Stimulated activated CD8-positive, alpha-beta memory T cell treated with anti-CD3 and anti-CD28 coated beads, Interleukin-4, amount 100 ng/mL, for 1 hour (primary cell): ENCODE measurements at places on chromosomes 1 and 21.

DNA sequence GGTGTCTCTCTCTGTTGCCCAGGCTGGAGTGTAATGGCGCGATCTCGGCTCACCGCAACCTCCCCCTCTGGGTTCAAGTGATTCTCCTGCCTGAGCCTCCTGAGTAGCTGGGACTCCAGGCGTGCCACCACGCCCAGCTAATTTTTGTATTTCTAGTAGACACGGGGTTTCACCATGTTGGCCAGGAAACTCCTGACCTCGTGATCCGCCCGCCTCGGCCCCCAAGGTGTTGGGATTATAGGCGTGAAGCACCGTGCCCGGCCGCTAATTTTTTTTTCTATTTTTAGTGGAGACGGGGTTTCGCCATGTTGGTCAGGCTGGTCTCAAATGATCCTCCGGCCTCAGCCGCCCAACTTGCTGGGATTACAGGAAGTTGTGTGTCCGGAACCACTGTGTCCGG is 597 bp downstream of the HORMAD1 start:
- DNase-seq = no peak

DNA sequence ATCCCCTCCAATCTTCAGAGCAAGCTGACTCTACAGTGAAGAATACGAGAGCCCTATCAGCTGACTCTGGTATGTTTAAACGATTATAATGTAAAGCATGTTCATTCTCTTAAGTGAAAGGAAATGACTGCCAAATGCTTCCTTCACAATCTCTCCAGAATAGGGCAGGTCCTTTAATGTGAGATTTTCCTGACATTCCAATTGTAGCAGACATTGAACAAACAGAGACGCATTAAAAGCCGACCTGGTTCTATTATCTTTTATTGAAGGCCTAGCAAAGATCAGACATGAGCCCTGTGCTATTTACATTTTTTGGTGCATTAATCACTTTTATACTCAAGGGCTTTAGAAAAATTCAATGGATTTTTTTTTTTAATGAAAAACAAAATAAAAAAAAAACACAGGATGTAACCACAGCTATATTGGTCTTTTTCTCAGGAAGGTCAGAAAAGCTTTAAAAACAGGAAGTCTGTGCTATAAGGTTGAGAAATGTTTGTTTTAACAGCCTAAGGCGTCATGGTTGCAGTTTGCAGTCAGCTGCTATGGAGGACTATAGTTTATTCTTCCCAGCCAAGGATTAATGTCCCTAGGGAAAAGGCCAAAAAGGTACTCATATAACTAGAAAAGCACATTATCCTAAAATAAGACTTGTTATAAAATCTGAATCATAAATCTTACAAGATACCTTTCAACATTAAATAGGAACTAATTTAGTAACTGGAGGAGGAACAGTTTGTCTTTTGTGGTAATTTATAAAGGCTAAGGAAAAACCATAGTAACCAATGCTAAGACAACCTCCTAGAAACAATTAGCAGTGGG is 104.8 kb downstream of the RERE start:
- no peak for DNase-seq

- DNase-seq = no peak
Observed at GRCh38 chr21:33976082-33977016, 60.7 kb upstream of the ATP5PO start.

GRCh38 chr1:100027212-100027611 is 57.4 kb downstream of the SLC35A3 start:
- no peak for DNase-seq

DNA sequence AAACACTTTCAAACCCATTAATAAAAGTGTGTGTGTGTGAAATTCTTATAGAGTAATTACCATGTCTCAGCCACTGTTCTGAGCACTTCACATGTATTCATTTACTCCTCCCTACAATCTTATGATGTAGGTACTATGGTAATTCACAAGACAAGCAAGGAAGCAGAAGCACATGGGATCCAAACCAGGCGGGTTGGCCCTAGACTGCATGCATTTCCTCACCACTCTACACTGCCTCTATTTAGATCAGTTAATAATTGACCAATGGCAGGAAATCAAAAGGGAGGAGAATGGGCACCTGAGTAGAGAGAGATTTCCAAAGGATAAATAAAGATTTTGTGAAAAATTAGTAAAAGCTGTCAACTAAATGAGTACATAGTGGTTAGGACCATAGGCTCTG is 15.7 kb downstream of the MAP3K21 start:
- no peak for DNase-seq

GRCh38 chr1:223152399-223152798 is 9.4 kb upstream of the TLR5 start:
- no peak for DNase-seq

DNA sequence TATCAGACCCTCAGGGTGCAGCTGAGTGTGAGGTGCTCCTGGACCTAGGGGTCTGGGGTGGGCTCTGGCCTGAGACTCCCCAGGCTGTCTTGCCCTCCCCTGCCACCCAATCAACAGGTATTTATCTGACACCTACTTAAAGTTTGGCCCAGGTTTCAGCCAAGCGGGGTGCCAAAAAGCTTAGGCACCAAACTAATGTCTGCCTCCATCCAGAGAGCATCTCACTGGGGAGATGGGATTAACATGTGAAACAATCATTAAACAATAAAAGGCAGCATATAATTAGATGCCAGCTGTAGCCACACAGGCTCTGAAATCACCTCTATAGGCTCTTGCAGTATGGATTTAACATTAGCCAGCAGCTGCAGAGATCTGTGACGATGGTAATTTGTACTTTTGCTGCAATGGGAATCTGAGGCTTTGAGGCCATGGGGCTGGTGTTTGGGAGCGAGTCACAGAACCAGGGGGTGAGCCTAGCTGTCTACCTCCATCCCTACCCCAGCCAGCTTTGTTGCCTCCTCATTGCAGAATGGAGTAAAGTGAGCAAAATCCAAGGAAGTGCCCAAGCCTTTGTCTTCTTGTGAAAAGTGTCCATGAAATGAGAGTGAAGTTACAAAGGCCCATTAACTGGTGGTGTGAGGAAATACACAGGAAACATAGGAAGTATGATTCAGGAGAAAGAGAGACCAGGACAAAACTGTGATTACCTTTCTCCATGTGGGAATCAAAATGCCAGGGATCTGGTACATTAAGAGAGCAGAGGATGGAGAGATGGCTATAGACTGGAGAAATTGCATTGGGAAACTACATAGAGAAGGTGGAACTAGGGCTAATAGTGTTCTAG is 36.1 kb downstream of the EIF2D start:
- no peak for DNase-seq

DNA sequence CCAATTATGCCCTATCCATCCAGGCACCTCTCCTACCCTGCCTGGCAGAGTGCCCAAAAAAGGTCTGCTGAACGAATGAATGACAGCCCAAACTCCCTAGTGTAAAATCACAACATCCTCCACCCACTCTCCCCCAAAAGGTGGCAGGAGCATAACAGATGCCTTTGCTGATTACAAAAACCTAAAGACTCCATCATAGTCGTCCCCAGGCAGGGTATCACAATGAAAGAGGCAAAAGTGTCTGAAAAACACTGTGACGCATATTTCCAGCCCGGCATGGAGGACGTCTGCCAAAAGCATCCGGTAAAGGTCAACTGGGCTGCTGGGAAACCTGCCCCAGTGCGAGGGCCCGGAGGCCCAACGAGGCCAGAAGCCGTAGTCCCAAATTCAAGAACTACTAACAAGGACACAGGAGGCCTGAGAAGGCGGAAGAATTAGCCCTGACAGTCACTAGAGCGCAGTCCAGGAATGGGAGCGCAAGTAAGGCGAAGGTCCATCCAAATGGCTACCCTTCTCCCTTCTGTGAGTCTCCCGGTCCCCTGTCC is 576 bp downstream of the SMIM12 start:
- DNase-seq = no peak

- DNase-seq = no peak
Observed at GRCh38 chr1:204407295-204407971, 4.2 kb downstream of the PPP1R15B start.

- no peak for DNase-seq
Observed at GRCh38 chr1:178645157-178645807, 79.8 kb upstream of the RALGPS2 start.

- DNase-seq = no peak
Observed at GRCh38 chr1:225739542-225740107, 38.0 kb upstream of the SRP9 start.

DNA sequence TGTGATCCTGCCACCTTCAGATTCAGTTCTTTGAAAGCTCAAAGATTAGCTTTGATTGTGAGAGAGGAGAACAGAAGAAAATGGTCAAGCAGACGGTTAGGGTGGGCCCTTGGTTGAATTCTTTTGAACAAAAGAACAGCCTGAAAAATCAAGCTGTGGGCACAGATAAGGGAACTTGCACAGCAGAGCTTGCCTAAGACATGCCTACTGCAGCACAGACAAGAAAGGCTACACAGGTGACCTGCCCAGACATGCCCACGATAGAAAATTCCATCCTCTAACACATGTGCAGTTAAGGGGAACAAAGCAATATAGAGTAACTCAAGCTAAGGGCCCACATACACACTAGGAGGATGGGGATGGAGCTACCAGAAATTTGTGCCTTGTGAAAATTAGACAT is 512.5 kb upstream of the LRRC7 start:
- DNase-seq = no peak

DNA sequence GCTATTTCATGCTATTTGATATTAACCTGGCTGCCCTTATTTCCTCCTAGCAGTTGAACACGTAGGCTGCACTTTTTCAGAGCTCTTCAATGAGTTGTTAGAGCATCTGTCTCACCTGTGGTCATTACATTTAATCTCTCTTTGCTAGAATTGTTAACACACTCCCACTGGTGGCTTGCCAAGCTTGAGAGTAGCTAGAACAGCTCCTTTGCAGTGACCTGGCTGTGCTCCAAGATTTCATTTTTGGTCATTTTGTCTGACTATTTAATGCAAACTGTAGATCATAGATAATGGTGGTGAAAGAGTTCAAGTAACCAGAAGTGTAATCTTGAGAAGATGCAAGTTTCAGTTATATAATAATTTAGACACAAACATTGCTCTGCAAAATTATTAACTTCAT is 105.6 kb downstream of the LRRC7 start:
- no peak for DNase-seq

DNA sequence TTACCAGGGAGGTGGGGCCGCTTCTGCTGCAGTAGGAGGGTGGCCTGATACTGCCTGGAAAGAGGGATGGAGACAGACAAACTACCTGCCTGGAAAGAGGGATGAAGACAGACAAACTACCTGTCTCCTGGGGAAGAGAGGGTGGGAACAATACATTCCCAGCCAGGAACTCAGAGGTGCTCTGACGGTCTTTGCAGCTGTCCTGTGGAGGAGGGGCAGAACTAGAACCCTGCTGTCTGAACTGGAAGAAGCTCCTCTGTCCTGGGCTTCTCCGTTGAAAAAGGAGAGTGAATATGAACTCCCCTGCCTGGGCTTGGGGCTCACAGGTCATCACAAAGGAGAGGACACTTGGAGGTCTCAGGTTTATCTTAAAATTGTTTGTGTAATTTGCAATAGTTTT is 40.3 kb upstream of the ETV3 start:
- no peak for DNase-seq

GRCh38 chr1:94698759-94699502 is 121.2 kb upstream of the SLC44A3 start:
- no peak for DNase-seq

- DNase-seq = no peak
Observed at GRCh38 chr21:26079366-26079765, 91.2 kb downstream of the APP start.

DNA sequence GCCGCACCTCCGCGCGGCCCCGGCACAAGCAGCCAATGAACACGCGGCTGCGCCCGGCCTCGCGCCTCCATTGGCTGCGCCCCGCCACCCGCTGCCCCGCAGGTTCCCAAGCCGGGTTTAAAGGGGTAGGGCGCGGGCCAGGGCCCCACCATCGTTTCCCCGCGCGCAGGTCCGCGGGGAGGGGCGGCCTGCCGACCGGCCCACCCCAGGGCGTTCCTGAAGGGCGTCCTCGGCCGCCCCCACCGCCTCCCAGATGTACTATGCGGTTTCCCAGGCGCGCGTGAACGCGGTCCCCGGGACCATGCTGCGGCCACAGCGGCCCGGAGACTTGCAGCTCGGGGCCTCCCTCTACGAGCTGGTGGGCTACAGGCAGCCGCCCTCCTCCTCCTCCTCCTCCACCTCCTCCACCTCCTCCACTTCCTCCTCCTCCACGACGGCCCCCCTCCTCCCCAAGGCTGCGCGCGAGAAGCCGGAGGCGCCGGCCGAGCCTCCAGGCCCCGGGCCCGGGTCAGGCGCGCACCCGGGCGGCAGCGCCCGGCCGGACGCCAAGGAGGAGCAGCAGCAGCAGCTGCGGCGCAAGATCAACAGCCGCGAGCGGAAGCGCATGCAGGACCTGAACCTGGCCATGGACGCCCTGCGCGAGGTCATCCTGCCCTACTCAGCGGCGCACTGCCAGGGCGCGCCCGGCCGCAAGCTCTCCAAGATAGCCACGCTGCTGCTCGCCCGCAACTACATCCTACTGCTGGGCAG is at the start of gene OLIG1:
TSS of gene OLIG1 (plus strand) at position 148 of the 750 bp plus-strand sequence. CDS start at position 254, 106 bp downstream.
- no peak for DNase-seq

DNA sequence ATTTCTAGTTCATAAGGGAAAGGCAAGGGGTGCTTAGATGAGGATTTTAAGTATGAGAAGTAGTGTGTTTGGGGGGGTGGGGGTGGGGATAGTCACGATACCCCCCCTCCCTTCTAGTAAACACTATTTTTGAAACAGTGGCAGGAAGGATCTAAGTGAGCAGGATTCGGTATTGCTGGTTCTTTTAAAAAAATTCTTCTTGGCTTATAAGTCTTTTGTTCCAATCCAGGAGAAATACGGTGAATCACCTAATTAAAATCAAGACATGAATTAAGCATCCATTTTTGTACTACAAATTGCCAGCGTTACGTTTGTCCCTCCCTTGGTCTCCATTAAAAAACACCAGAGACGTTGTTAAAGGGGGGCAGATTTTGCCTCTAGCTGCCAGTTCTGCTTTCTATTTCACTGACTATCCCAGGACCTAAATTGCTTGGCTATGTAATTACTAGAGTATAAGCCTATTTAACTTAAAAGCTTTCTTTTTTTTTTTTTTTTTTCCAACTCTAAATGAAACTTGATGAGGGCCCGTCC is 911 bp downstream of the LMO4 start:
- no peak for DNase-seq

DNA sequence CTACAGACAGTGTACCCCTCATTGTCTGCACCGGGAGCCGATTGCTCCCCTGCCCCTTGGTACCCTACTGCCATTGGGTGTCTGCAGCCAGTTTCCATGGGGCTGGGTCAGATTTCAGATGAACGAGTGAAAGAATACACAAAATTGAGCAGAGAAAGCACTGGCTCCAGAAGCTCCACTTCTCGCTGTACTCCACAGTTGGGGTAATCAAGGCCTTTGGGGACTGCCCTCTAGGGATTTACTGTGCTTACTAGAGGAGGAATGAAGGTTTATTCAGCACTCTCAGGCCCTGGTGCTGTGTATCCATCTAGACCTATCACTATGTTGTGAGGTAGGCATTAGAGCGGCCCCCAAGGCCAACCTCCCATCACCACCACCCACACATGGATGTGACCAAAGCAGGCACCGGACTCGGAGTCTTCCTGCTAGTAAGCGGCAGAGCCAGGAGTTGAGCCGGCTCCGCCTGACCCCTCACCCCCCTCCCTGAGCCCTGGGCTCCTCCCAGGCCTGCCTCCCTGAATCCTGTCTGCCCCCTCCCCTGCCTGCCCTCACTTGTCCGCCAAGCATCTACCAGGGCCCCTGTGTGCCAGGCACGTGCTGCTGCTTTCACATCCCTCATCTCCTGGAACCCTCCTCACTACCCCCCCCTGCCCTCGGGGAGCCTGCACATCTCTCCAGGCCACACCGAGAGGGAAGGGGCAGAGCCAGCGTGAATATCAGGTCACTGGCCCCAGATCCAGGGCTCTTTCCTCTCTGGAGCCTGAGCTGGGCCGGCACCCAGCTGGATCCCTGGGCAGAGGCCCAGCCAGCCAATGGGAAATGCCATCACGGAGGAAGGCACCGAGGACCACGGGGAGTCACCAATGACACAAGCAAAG is 23.3 kb downstream of the KCNN3 start:
- no peak for DNase-seq

GRCh38 chr1:32241001-32241763 is 5.8 kb upstream of the FAM167B start:
- DNase-seq = no peak
